Activated naive CD4-positive, alpha-beta T cell treated with Interleukin-2 at 50 U/mL for 16 hours (primary cell): ENCODE measurements at places on chromosomes 3 and 15.

DNA sequence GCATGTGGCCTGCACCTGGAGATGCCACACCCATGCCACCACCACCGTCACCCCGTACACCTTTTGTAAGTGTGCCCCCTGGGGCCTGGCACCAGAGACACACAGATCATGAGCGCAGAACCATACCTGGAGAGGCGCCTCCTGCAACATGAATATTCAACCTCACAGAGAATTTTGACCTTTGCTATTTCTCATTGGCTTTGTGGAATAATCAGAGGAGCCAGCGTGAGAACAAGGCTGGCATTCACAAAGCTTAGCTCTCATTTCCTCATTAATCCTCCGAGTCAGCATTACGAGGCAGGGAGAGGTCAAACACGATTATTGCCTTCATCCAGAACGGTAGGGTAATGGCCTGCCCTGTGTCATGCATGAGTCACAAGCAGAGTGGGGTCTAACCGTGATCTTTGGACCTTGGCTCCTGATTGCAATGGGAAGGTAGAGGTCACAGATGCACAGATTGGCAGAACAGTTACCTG lies 73.0 kb upstream of the POMGNT2 start:
- DNase-seq: no peak

DNA sequence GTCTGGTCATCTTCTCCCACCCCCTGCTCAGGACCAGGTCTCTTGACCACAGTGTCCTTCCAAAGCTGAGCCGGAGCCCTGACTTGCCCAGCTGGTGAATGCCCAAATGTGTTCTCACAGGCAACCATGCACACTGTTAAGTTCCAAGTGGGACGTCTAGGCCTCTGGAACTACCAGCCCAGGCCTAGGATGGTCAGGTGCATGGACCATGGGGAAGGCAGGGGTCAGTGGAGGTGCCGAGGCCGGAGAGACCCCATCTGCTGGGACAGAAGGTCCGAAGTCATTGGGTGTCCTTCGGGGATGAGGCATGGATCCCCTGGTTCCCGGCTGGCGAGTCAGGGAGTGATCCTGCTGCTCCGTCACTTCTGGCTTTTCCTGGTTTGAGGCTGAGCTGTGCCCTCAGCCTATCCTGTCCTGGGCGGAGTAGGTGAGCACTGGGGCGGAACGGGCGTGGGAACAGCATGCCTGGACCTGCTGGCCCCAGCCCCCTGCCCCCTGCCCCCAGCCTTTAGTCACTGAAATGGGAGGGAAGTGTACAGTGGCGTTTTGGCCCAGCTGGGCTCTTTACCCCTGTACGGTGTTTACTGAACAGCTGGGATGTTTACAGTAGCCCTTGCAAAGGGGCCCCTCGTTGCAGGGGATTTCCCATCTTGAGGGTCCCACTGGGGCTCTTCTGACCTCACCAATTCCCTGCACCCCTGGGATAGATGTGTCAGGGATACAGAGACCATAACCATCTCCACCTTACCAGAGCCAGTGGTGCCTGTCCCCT lies 12.1 kb downstream of the SEMA3F start:
- DNase-seq: no peak

GRCh38 chr3:53255423-53255774 lies 423 bp downstream of the TKT start:
- DNase-seq: peak; percentile 41

- no peak for DNase-seq
These were observed 47.6 kb downstream of the IDH2 start for GRCh38 chr15:90054618-90055097.

GRCh38 chr3:42189736-42190135 lies 76.2 kb downstream of the CCK start:
- DNase-seq: no peak

DNA sequence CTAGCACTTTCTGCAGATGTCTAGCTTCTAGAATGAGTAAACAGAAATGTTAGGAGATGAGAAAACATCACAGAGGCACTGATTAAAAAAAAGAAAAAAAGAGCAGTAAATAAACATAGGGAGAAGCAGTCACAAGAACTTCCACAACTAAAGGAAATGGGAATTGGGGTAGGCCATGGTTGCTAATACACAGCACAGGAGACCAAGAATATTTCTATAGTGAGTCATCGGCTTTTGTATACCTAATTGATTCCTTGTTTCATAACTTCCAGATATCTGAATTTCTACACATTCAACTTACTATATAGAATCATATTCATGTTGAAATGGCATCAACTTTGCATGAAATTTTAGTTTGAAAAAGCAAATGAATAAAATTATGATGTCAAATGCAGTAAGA lies 47.3 kb upstream of the TCF12 start:
- DNase-seq: no peak

DNA sequence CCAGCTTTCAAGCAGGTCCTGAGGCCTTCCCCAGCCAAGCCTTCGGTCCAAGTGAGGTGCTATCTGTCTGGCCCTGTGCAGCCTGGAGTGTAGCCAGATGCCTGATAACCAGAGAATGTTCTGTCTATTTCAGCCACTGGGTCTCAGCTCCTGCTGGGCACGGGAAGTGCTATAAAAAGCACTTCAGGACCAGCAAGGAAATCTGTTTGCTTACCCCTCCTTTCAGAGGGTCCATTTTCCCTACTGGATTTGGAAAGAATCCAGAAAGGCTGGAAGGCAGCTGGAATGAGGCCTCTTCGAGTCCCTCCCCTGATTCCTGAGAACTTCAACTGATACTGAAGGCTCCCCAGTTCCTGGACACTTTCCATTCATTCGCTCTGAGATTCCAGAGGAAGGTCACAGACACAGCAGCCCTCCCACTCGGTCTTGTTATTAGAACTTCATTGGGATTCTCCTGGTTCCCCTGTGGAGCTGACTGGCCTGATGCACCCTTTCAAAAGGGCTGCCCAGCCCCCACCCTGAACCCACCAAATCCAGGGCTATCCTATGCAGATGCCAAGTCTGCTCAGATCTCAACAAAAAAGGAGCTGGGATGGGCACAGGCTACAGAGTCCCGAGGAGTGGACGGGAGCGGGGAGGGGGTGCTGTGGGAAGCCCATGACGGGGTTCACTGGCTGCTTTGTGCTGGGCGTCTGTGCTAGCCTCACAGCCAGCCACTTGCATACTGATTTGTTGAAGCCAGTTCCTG lies 70.4 kb downstream of the UMPS start:
- no peak for DNase-seq

GRCh38 chr3:130516645-130517512 lies at the start of gene COL6A6:
Gene COL6A6, plus strand, starts transcription at chr3:130517177. Its CDS starts 43,188 bp downstream, at chr3:130560365.
- no peak for DNase-seq

DNA sequence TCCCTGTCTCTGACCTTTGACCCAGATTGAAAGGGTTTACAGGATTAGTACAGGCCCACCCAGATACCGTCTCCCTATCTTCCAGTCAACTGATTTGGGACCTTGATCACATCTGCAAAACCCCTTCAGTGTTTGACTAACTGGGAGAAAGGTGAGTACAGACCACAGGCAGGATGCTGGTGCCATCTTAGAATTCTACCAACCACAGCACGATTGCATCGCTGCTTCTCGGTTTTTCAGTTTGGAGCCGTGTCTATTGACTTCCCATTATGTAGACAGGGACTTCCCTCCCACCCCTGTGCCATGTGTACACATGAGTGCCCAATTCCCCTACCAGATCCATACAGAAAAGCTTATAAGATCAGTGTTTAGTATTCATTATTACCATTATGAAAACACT lies 6.6 kb upstream of the KLF13 start:
- no peak for DNase-seq

GRCh38 chr3:151787626-151788025 lies 26.3 kb upstream of the AADAC start:
- DNase-seq: no peak

GRCh38 chr3:190734490-190734889 lies 128.0 kb downstream of the GMNC start:
- DNase-seq: no peak

- DNase-seq: no peak
These were observed 107.6 kb downstream of the IL20RB start for GRCh38 chr3:137065381-137065780.

DNA sequence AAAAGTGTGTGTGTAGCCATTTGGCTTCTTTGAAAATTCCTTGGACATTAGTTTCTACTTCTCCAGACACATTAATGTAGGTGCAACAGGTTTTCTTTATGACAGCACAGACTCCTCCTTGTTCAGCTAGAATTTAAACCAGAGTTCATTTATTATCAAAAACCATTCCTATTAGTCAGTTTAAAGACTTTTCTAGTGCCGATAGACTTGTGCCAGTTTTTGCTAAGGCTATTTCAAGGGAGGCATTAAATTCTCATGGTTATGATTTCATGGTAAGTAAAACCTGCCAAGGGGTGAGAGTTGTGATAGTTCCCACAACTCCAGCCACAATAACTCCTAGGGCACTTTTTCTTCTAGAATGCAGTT lies 20.6 kb upstream of the SENP7 start:
- no peak for DNase-seq

DNA sequence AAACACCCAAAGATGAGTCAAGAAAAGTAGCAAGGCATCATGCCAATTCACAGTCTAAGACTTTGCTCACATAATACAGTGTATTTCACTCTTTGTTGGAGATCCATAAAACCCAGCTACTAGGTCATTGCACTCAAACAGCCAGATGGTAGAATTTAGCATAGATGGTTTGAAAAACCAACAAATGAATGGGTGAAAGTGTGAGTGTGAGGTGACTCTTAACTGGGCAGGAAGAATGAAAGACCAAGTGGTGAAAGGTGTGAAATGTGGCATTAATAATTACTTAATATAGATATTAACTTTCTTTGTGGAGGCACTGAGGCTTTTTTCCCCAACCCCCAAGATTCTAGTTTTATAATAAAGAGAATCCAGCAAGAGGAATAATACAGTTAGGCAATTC lies 159.5 kb downstream of the SQOR start:
- no peak for DNase-seq

DNA sequence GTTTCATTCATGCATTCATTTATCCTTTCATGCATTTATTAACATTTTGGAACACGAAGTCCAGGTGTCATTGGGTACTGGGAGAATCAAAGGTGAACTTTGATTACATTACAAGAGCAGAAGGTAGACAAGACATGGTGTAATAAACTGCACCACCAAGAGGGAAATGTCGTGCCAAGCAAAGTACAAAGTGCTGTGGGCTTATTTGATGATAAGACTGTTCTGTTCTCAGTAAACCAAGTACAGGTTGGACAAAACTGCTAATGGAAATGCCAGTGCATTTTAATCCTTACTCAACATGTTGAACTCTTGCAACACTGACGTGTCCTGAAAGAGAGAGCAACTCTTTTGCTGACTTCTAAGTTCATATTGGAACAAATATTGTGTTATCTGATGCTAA lies 69.4 kb downstream of the MME start:
- no peak for DNase-seq

GRCh38 chr15:89746386-89746780 lies 4.7 kb downstream of the MESP1 start:
- no peak for DNase-seq

- no peak for DNase-seq
These were observed 9.9 kb downstream of the CAPN7 start for GRCh38 chr3:15215996-15216395.

DNA sequence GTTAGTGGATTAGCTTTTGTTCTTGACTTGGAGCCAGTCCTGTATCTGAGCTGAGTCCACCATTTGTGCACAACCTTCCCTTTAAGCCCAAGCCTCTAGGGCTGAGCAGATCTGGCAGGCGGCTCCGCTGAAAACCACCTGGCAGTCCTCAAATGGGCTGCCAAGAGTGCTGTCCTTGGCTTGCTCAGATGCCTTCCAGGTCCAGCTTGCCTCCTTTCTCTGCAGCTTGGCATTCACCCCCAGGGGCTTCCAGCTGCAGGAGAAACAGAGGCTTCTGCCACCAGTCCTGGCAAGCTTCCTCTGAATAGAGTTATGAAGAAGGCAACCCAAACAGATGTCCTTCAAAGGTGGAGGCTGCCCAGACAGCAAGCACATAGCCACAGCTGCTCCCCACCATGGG lies 96.7 kb downstream of the LRTM1 start:
- DNase-seq: no peak

- no peak for DNase-seq
These were observed 22.5 kb downstream of the CNTN3 start for GRCh38 chr3:74591946-74592345.

DNA sequence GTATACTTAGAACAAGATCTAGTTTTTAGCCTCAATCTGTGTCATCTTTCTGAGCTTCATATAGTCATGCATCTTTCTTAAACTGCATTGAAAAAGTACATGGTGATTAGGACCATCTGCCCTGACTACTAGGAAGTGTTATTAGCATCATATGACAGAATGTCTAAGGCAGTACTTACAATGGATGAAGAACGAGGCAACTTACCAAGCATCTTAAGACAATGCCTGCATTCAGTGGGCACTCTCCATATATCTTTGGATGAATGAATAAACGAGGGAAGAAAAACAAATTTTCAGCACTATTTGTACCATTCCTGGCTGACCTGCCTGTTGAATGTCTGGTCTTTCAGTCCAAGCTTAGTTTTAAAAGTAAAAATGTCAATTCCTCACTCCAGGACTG lies 185.4 kb upstream of the EPHA3 start:
- no peak for DNase-seq

DNA sequence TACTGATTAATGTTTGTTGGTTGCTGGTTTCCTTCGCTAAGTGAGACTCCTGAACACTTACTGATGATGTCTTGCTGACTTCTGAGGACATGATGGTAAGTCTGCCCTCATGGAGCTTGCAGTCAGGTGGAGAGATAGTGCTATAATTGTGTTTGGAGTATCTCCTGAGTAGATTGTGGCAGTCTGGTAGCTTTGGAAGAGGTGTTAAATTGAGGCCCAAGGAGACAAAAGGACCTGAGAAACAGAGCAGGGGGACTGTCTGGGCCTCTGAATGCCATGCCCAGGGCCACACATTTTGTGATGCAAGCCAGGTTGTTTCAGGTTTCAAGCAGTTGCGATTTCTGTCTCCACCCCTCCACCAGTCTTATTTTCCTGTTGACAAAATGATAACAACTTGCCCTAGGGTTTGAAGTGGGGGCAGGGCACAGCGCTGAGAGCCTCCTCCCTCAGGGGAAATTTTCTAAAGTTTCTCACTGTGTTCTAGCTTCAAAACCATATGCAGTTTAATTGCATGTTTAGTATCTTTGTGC lies 16.7 kb downstream of the SMAD3 start:
- peak; percentile 79 for DNase-seq

DNA sequence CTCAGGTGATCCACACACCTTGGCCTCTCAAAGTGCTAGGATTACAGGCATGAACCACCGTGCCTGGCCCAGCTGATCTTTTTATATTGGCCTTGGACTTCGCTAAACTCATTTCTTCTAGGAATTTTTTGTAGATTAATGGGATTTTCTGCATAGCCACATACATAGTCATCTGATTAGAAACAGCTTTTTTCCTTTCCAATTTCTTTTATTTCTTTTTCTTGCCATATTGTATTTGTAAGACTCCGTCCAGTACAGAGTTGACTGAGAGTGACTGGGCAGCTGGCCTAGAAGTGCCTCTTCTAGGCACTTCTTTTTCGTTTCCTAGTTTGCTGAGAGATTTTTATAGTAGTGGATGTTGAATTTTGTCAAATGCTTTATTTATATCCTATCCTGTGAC lies 37.4 kb downstream of the ARIH1 start:
- no peak for DNase-seq

GRCh38 chr3:13844286-13844685 lies 35.6 kb downstream of the WNT7A start:
- DNase-seq: no peak
